Naive thymus-derived CD4-positive, alpha-beta T cell (primary cell): ENCODE measurements at places on chromosomes 2 and 18. TPM values are rescaled to one million over a fixed set of nuclear protein-coding genes. Genes with fewer than 3 reads are reported as not detected.
A peak's percentile ranks its signal among the peaks of the same experiment; 100 is the strongest.

PLA2R1 gene
- total RNA-seq, result not detected

KIAA2012 gene
- not detected for total RNA-seq

ACVR1 gene
- 13.3 TPM for total RNA-seq

HOXD4 gene
- total RNA-seq, result not detected in 2 replicates

CAPN14 gene
- 0.62 TPM for total RNA-seq

ACVR1C gene
- 0.73 and 1.2 TPM in 2 replicates for total RNA-seq

DAW1 gene
- total RNA-seq, result not detected in 2 replicates

TANK gene
- 62.4 TPM for total RNA-seq

DNA sequence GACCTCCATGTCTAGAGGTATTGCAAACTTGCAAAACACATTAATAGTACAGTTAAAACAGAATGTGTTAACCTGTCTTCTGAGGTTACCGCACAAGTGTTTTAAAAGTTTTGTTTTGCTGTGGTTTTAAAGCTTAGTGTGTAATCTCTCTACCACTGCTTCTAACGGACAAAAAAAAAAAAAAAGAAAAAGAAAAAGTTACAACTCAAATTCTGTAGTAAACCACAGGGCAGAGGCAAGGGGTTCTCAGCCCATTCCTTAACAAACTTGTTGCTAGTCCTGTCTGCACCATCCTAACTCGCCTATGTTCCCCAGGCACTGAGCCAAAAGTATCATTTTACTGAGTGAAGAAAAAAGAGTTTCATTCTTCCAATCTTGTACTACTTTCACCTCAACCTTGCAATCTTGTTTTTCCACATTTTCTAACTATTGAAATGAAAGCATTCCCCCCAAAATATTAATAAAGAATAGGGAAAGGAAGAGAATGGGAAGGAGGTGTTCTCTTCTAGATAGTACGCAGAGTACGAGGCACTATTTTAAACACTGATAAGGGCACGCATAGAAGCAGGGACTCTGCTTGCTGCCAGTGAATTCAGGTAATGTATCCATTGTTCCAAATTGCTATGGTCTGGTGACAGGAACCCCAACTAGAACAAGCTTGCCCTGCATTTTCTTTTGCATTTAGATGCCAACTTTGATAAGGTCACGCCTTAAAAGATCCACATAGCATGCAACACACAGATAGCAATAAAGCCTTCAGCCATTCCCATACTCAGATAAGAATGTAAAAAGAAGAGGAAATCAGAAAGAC lies 47.1 kb downstream of the IKZF2 start:
- H3K36me3 ChIP-seq, result no peaks in the 10 kb centered on the region
- no peak overlapping the region for H3K4me3 ChIP-seq
- H3K27me3 ChIP-seq, result no peaks in the 10 kb centered on the region
- H3K4me1 ChIP-seq, result peaks cover 5% of the 10 kb centered on the region
- no peak for DNase-seq

GRCh38 chr2:31831585-31831984 lies 179.2 kb downstream of the MEMO1 start:
- H3K27me3 ChIP-seq, result no peaks in the 10 kb centered on the region
- no peak for DNase-seq
- H3K4me1 ChIP-seq, result no peaks in the 10 kb centered on the region
- no peak overlapping the region for H3K4me3 ChIP-seq
- no peak overlapping the region for H3K27ac ChIP-seq

- H3K4me3 ChIP-seq, result no peak overlapping the region
- DNase-seq, result no peak
- no peaks in the 10 kb centered on the region for H3K4me1 ChIP-seq
- no peak overlapping the region for H3K27ac ChIP-seq
- H3K27me3 ChIP-seq, result no peaks in the 10 kb centered on the region
These were observed 11.8 kb downstream of the CYRIA start for GRCh38 chr2:16653799-16654198.

DNA sequence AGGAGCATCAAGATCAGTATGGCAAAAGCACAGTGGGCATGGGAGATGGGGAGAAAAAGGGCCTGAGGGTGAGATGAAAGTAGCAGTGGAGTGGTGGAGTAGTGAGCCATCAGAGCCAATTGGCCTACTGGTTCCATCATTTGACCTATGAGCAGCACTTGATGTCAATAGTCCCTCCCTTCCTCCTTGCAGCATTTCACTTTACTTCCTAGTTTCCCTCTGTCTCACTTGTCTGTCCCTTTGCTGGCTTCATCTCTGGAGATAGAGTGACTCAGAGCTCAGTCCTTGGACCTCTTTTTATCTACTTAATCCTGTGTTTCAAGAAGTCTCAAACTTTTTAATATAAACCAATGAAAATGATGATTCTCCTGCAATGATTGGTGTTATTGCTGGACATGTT lies 32.1 kb downstream of the FBXO48 start:
- peaks cover 6% of the 10 kb centered on the region for H3K4me1 ChIP-seq
- H3K27ac ChIP-seq, result no peak overlapping the region
- DNase-seq, result no peak

GRCh38 chr2:64522843-64523428 lies 1.2 kb upstream of the AFTPH start:
- H3K27ac ChIP-seq, result peak overlapping the region; percentile 85
- peak overlapping the region; percentile 99 for H3K4me3 ChIP-seq
- H3K27me3 ChIP-seq, result no peaks in the 10 kb centered on the region
- peak; percentile 47 for DNase-seq

DNA sequence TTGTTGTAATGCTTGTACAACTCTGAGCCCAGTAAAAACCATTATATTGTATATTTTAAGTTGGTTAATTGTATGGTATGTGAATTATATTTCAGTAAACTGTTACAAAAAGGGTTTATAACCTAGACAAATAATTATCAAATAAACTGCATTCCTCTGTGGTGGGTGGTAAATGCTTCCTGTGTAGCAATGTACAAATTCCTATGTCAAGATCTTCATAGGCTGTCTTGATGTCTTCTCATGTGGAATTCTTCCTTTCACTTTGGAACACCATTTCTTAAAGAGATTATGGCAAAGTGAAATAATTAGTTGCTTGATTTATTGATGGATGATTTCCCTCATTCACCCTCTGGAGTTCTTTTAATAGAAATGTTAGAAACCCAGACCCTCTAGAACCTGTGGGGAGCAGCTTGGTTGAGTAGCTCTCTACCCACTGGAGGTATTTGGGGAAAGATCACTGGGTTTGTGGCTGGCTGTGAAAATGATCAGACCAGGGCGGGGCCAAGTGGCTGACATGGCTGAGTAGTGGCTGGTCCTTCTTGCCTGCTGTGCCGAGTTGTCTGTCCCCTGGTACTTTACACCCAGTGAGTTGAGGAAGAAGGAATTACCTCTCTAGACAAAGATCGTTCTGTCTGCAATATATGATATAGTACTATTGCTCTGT lies 22.4 kb upstream of the MGAT5 start:
- H3K27me3 ChIP-seq, result no peaks in the 10 kb centered on the region
- no peak for DNase-seq
- no peak overlapping the region for H3K27ac ChIP-seq
- H3K4me1 ChIP-seq, result peaks cover 50% of the 10 kb centered on the region
- no peaks in the 10 kb centered on the region for H3K36me3 ChIP-seq

GRCh38 chr2:62410926-62411456 lies 95.0 kb downstream of the TMEM17 start:
- no peak for DNase-seq
- H3K27ac ChIP-seq, result no peak overlapping the region
- H3K4me3 ChIP-seq, result no peak overlapping the region
- H3K27me3 ChIP-seq, result no peaks in the 10 kb centered on the region
- no peaks in the 10 kb centered on the region for H3K36me3 ChIP-seq
- no peaks in the 10 kb centered on the region for H3K4me1 ChIP-seq

DNA sequence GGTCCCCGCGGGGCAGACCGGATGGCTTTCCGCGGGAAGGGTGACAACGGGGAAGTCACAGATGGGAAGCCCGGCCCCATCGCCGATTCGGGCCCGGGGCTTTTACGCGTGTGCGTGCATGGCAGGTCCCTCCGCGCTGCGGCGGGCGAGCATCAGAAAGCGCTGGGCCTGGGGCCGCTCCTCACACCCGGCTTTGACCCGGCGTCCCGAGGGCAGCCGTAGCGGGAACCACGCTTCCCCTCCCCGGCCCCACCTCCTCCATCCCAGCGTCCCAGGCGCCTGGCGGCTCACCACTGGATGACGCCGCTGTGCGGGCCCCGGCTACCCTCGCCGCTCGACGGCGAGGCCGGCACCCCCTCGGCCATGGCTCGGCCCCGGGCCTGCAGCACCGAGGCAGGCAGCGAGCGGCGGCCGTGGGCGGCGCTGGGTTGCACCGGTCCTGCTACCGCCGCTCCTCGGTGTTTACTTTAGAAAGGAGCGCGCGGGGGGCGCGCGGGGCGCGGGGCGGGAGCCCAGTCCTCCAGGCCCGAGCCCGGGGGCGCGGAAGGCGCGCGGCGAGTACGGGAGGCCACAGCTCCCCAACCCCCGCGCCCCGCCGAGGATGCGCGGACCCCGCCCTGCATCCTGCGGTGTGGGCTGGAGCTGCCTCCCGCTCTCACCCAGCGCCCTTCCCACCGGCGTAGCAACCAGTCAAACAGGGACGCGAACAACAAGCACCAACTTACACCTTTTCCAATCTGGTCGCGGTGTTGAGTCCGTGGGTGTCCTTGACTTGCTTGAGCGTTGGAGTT lies 806 bp downstream of the RFX8 start:
- peak overlapping the region; percentile 48 for H3K4me3 ChIP-seq
- DNase-seq, result peak; percentile 33
- no peaks in the 10 kb centered on the region for H3K27me3 ChIP-seq

DNA sequence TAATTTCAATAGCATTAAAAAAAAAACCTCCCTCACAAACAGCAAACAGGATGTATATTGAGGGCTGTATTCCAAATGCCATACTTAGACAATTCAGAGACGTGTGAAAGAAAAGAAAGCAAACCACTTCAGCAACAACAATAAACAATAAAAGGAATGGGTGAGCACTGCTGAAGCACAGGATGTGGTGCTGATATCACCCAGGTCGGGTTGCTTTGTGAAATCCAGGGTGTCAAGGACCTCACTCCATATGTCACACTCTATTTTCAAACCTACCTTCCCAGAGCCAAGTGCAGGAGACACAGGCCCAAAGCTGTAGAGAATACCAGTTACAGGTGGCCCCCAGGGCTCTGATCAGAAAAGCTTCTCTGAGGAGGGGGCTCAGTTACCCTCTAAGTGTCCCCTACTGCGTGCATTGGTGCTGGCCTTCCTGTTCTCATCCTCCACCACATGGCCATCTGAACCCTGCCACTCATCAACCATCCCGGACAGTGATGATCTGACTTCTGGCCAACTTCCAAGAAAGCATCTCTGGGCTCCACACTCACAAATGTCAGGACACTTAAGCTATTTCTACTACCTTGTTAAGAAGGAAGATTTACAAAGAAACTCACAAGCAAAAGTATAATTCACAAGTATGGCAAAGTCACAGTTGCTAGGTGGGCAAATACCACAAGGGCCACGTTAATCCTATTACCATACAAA lies 363.0 kb downstream of the SS18 start:
- no peaks in the 10 kb centered on the region for H3K36me3 ChIP-seq
- no peak overlapping the region for H3K27ac ChIP-seq
- H3K27me3 ChIP-seq, result no peaks in the 10 kb centered on the region
- H3K4me1 ChIP-seq, result no peaks in the 10 kb centered on the region
- DNase-seq, result no peak
- H3K4me3 ChIP-seq, result no peak overlapping the region

DNA sequence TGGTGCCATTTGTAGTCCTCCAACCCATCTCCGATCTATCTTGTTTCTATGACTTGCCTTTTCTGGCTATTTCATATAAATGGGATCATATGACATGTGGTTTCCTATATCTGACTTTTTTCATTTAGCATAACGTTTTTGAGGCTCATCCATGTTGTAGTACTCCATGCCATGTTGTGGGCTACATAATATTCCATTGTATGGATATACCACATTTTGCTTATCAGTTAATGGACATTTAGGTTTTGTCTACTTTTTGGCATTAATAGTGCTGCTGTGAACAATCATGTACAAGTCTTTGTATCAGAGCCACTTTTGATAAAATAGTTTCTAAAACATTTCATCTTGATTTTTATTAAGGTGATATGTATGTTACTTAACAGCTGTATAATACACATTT lies 7.4 kb downstream of the CEBPZOS start:
- H3K4me1 ChIP-seq, result no peaks in the 10 kb centered on the region
- no peak for DNase-seq

DNA sequence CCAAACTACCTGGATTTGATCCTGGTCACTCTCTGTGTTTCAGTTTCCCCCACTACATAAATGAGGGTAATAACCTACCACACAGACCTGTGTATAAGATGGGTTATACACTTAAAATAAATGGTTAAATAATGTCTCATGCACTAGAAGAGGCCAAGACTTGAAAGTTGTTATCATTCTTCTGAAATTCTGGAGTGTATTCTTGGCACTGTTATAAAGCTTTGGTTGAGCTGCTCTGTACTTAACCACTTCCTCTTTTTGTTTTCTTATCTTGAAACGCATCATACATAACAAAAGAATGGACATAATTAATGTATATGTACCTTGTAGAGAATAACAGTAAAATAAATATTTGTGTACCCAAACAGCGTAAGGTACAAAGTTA lies 281.0 kb downstream of the AFF3 start:
- DNase-seq, result peak; percentile 8
- no peaks in the 10 kb centered on the region for H3K27me3 ChIP-seq
- H3K27ac ChIP-seq, result no peak overlapping the region
- no peak overlapping the region for H3K4me3 ChIP-seq
